ENCODE measurements at places on chromosomes 5 and 9.

GRCh38 chr5:125278711-125279110 is 532.3 kb upstream of the ZNF608 start:
- no peak for DNase-seq

DNA sequence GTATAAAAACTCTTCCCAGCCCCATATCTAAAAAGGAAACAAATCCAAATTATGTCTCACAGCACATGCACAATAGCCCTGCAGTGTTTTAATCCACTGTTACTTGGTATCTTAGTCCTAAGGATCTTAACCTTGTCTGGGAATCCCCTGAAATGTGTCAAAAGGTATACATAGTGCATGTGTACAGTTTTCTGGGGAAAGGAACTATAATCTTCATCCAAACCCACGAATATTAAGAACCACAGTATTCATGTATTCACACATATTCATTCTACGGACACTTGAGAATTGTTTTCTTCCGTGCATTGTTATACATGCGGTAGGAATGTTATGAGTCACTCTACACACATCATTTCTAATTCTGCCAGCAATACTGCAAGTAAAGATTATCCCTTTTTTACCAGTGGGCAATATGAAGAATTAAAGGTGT is 47.8 kb upstream of the SNX2 start:
- peak; percentile 81 for DNase-seq

- peak; percentile 67 for DNase-seq
These were observed 7.5 kb upstream of the ERAP2 start for GRCh38 chr5:96868603-96869371.

- no peak for DNase-seq
These were observed 49.1 kb upstream of the VDAC1 start for GRCh38 chr5:134053840-134054338.

DNA sequence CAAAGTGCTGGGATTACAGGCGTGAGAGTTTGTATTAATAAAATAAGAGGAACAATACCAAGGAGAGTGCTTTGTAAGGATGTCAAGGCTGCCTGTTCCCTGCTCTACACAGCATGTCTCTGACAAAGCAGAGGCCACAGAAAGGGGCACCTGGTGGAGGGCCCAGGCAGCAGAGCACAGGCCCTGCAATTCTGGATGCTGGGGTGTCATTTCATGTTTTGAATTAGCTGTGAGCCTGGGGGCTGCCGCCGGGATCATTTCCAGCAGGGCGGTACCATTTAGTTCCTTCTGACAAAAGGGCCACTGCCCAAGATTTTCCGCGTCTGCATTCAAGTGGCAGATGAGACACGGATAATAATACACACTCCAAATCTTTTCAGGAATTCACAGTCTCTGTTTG is 396.9 kb downstream of the GADD45G start:
- no peak for DNase-seq

DNA sequence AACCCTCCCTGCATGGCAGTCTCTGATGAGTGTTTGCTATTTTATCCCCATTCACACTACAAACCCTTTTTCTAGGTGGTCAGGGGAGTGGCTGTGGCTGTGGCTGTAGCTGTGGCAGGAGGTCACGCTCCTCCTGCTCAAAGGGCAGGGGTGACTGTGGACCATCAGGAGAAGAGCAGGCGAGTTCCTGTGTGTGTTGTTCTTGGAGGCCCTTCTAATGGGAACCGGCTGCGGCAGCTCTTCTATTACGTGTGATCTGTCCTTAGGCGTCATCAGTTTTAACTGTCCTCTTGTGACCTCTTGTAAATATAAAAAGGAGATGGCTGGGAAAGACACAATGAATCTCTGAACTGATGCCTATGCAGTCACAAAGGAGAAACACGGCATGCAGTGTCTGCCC is 65.1 kb downstream of the ANKH start:
- peak; percentile 75 for DNase-seq

- DNase-seq, result peak; percentile 88
These were observed 27.1 kb upstream of the TEX10 start for GRCh38 chr9:100379862-100380261.

GRCh38 chr9:13971966-13972655 is 341.8 kb downstream of the NFIB start:
- DNase-seq, result no peak

GRCh38 chr5:54524704-54525103 is 7.1 kb downstream of the SNX18 start:
- no peak for DNase-seq

GRCh38 chr9:68685770-68686169 is 19.3 kb upstream of the PIP5K1B start:
- no peak for DNase-seq

GRCh38 chr9:20015427-20015931 is 226.6 kb upstream of the SLC24A2 start:
- no peak for DNase-seq

- no peak for DNase-seq
These were observed 124.4 kb downstream of the MEF2C start for GRCh38 chr5:88758591-88758990.

- DNase-seq, result peak; percentile 76
These were observed 173.0 kb upstream of the DAPK1 start for GRCh38 chr9:87324613-87325194.

GRCh38 chr5:5273398-5273797 is 133.3 kb downstream of the ADAMTS16 start:
- no peak for DNase-seq

DNA sequence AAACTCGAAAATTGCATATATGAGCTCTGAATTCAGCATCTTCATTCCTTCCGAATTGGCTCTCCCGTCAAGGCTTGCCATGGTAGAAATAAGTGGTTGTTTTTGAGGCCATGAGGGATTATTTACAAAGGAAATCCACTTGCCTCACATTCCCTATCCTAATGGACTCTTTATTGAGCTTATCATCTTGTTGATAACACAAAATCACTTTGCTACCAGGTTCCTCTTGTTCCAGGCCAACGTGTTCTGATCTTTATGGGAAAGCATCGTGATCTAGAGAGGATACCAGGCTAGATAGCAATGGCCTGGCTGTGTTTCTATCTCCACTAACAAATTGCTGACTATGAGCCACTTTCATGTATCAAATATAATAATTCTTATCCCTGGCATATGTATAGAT is 811.7 kb downstream of the TLR4 start:
- no peak for DNase-seq

- DNase-seq, result peak; percentile 49
These were observed at the start of gene NIM1K for GRCh38 chr5:43191740-43192557. Gene NIM1K (plus strand): TSS chr5:43192225. CDS start chr5:43245776, 53,551 bp downstream.

DNA sequence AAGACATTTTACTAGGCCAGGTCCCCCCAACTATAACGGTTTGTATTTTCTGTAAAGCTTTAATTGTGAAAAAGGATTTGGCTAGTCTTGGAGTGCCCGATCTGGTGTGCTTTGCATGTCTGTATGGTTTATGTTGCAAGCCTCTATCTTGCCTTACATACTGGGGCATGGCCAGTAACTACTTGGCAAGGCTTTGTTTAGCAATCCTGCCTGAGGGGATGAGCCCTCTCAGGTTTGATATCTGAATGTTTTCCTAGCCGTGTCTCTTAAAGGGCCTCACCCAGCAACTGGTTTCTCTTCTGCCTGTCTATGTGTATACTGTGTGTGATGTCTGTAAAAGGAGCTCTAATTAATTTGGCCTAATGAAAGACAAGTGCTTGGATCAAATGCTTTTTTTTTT is 61.3 kb upstream of the SPINK5 start:
- no peak for DNase-seq

- DNase-seq, result no peak
These were observed 21.7 kb upstream of the LCP2 start for GRCh38 chr5:170319301-170319700.

GRCh38 chr9:3879315-3879714 is 353.5 kb upstream of the RFX3 start:
- DNase-seq, result no peak

GRCh38 chr5:43286623-43287022 is 26.6 kb downstream of the HMGCS1 start:
- DNase-seq, result no peak

DNA sequence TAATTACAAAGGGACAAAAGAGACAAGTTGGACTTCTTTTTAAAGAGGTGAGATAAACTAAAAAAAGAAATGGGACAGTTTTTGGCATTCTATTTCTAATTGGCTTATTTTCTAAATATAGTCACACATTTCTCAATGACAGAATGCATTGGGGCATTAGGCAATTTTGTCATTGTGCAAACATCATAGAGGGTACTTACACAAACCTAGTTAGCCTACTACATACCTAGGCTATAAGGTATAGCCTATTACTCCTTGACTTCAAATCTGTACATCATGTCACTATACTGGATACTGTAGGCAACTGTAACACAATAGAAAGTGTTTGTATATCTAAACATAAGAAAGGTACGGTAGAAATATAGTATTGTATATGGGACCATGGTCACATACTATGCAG is 56.1 kb downstream of the LSM11 start:
- no peak for DNase-seq

GRCh38 chr5:138775034-138775433 is 21.8 kb downstream of the CTNNA1 start:
- DNase-seq, result no peak

GRCh38 chr9:135275163-135275562 is 187.7 kb downstream of the OLFM1 start:
- DNase-seq, result no peak

DNA sequence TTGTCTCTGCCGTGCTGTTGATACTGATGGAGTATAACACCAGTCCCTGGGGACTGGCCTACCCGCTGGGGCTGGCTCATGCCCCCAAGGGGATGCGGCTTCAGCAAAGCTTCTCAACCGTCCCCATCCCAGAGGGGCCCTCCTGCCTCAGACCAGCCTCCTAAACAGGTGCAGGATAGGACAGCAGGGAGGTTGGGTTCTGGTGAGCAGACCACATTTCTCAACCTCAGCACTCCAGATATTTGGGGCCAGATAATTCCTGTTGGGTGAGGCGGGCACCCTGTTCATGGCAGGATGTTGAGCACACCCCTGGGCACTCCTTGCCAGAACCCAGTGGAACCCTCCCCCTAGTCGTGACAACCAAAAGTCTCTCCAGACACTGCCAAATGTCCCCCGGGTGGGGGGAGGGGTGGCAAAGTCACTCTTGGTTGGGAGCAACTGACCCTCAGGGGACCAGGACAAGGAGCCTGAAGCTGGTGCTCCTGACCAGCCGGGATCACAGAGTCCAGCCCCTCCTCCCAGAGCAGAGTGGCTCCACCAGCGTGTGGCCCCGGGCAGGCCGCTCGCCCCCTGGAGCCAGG is 107.8 kb downstream of the ZNF354C start:
- no peak for DNase-seq

DNA sequence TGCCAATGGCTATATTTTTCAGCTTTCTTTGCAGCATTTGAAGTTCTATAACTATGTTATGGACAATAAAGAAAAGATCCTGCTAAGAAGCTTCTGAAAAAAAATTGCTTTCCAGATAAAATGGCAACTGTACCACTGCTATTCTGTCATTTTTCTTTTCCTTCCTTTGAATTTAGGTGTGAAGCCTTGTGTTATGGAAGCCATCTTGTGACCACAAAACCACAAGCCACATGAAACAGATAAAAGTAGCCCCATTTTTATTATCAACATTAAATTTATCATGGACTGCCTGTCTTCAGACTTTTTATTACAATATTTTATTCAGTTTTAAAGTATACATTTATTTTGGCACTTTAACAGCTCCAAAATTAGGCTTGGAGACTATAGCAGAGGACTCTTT is 289.9 kb upstream of the ACTBL2 start:
- DNase-seq, result peak; percentile 29

- no peak for DNase-seq
These were observed 17.0 kb upstream of the ADAM19 start for GRCh38 chr5:157592594-157592993.

GRCh38 chr9:120336021-120336752 is 243.8 kb downstream of the CDK5RAP2 start:
- DNase-seq, result peak; percentile 72

- no peak for DNase-seq
These were observed 418.7 kb upstream of the KIF2A start for GRCh38 chr5:61887271-61887670.

DNA sequence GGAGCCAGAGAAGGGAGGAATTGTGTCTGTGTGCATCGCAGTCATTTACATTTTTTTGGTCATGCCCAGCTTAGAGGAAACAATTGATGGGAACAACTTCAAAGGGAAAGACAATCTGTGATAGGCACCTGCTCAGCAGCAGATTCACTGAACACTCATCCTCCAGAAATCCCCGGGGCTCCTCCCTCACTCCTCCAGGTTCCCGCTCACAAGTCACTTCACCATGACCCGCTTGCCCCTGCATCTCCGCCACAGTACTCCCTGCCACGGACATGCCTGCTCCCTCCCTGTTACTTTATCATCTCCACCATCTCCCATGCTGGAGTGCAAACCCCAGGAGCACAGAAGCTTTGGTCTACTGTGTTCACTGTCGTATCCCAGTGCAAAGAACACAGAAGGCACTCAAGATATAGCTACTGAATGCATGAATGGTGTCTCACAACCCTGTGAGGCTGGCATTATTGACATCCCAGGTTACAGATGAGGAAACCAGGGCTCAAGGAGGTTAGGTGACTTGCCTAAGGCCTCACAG is 16.2 kb downstream of the LHX6 start:
- no peak for DNase-seq

GRCh38 chr5:151068433-151069197 is 12.2 kb downstream of the TNIP1 start:
- DNase-seq, result no peak

DNA sequence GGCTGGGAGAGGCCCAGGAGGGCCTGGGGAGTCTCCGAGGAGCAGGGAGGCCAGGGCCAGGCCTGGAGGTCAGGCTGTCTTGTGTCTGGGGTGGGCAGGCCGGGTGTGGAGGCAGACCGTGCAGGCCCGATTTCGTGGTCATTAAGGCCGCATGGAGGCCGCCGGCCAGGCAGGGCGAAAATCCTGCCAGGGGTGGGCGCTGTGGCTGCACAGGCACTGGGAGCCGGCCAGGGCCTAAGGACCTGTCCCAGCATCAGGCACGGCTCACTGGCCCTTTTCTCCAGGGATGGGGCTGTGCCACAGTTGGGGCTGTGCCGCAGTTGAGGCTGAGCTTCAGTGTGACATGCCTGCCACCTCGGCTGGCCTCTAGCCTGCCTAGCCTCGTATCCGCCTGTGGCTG is 35.9 kb downstream of the ASS1 start:
- DNase-seq, result no peak

- DNase-seq, result peak; percentile 32
These were observed 20.0 kb upstream of the GRPEL2 start for GRCh38 chr5:149325166-149325735.

DNA sequence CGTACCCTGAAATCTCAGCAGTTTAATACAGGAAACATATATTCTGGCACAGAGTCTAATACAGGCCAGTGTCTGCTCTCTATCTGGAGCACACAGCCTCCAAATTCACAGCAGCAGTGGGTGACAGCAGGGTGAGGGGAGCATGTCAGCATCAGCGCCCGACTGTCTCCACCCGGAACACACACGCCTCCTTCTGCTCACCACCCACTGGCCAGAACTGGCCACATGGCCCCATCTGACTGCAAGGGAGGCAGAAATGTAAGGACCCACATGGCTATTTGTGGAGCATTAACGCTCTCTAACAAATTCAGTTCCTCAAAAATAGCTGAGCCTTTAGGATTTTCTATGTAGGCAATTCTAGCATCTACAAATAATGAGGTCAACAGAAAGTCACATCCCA is 24.6 kb downstream of the UBE2QL1 start:
- DNase-seq, result no peak

- no peak for DNase-seq
These were observed 62.2 kb upstream of the SLC2A8 start for GRCh38 chr9:127334725-127335124.
